CD4-positive, alpha-beta T cell treated with Interleukin-15 for 4 hours (primary cell): ENCODE measurements at places on chromosomes 12 and 14.

- DNase-seq: no peak
Measured at GRCh38 chr12:15819644-15820437, 30.7 kb upstream of the EPS8 start.

GRCh38 chr14:80784820-80785219 is 156.7 kb downstream of the CEP128 start:
- no peak for DNase-seq

GRCh38 chr12:71958056-71958455 is 19.4 kb downstream of the TPH2 start:
- DNase-seq: no peak

GRCh38 chr12:1216560-1216959 is 225.5 kb downstream of the ERC1 start:
- DNase-seq: no peak

GRCh38 chr12:94495445-94496115 is 35.9 kb upstream of the CEP83 start:
- DNase-seq: no peak

GRCh38 chr12:133233006-133233405 is 2.7 kb downstream of the ANHX start:
- no peak for DNase-seq

- DNase-seq: no peak
Measured at GRCh38 chr12:46558677-46559076, 186.1 kb upstream of the SLC38A2 start.

- no peak for DNase-seq
Measured at GRCh38 chr12:111557271-111558106, 41.6 kb downstream of the ATXN2 start.

- no peak for DNase-seq
Measured at GRCh38 chr14:54140551-54140950, 183.9 kb upstream of the BMP4 start.

DNA sequence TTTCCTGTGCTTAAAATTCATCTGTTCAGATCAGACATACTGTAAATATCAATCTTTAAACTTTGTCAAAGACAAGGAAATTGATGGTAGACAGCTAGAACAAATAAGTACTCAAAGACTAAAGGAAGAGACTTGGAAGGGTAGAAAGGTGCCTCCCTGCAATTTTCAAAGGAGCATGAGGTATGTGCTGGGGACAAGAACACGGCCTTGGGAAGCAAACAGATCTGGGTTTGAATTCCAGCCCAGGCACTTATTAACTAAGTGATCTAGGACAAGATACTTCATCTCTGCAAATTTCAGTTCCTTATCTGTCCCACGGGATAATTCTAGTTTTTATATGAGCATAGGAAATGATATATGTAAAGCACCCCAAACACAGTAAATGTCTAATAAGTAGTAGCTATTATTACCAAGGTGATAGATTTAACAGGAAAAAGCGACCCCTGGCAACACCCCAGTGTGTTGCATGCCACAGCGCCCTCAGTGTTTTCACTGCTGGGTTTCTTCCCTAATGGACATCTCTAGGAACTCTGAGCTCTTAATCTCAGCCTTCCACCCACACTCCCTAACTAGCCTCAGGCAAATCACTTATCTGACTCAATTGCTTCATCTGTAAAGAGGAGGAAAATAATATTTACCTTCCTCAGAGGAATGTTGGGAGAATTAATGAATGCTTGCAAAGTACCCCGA is 44.7 kb upstream of the BMP4 start:
- no peak for DNase-seq

DNA sequence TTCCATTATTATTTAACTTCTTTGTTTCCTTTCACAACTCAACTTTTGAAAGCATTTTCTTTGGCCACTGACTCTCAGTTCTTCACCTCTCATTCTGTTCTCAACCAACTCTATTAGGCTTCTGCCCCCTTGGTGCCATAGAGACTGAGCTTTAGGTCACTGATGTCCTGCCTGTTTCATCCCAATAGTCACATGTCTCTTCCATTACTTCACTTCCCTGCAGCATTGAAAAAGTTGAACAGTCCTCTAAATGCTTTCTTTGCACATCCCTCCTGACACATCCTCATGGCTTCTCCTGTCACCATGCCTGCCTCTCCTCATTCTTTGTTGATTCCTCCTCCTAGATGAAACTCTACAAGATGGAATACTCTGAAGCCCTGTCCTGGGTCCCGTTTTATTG is 2.7 kb downstream of the CLEC12A start:
- no peak for DNase-seq
